ENCODE measurements at places on chromosomes 12 and 14.

GRCh38 chr12:53069621-53070410 is 9.4 kb downstream of the SPRYD3 start:
- no peak for DNase-seq

DNA sequence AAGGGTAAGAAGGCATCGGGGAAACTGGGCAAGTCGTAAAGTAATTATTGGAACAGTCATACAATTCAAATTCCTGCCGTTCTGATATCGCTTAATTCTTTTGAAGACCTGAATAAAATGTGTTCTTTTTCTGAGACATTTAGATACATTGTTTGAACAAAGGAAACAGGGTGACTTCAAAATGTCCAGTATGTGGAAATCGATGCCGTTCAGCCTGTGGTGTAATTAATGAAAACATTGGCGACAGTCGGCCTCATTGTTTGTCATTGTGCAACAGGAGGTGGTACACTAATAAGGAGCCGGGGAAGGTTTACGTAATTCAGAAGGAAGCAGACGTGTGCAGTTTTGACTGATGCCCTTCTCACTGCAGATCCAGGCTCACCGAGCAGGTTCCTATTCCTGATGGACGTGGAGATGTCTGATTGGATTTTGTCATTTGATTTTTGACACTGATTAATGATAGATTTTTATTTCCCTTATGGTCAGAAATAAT is 92.7 kb downstream of the BORCS5 start:
- no peak for DNase-seq

- no peak for DNase-seq
Measured at GRCh38 chr14:102949062-102949800, 26.8 kb downstream of the AMN start.

DNA sequence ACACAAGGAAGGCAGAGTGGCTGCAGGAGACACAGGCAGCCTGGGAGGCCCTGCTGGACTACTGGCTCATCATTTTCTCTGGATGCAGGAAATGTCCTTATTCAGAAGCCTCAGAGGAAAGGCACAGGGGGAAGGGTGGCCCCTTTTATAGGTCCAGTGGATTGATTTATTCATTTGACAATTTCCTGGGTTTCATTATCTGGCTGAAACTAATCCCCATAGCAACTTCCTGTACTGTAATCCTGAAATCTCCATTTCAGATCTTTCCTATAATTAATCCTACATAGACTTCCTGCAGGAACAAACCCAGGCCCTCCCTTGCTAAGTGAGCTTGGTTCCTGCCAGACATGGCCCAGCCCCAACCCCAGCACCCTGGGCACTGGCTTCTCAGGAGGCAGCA is 23.0 kb downstream of the KRT76 start:
- DNase-seq, result no peak

- DNase-seq, result no peak
Measured at GRCh38 chr12:7241404-7242005, 52.0 kb downstream of the PEX5 start.

DNA sequence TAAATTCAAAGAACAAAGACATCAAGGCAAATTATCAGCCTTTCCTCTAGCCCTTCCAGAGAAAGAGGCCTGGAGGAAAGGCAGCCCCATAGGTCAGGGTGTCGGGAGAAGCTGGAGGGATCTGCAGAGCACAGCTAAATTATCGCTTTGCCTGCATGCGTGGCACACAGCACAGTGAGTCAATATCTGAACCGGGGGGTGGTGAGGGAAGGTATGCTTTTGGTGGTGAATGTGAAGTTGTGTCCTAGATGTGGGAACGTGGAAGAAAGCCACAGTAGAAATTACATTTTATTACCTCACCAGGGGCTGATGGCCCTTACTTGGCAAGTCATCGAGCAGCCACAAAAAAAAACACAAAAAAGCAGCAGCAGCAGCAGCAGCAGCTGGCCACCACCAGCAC is 243.2 kb downstream of the EGLN3 start:
- no peak for DNase-seq

DNA sequence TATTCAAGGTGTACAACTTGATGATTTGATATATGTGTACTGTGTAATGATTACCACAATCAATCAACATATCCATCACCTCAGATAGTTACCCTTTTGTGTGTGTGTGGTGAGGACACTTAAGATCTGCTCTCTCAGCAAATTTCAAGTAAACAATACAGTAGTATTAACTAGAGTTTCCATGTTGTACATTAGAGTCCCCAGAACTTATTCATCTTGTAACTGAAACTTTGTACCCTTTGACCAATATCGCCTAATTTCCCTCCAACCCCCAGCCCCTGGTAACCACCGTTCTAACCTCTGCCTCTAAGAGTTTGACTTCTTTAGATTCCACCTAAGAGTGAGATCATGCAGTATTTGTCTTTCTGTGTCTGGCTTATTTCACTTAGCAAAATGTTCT is 12.1 kb downstream of the ADCK1 start:
- no peak for DNase-seq

DNA sequence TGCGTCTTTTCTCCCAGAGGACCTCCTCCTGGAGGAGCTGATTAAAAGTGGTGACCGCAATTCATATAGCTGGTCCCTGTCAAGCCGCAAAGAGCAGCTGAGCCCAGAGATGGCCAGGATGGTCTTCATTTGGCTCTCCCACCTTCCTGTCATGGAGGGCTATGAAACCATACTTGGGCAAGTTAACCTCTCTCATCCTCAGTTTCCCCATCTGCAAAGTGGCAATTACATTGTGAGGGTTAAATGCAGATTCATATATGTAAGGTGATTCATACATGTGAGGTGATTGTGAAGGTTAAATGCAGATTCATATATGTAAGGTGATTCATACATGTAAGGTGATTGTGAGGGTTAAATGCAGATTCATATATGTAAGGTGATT is 3.6 kb upstream of the TESC start:
- DNase-seq, result no peak

GRCh38 chr12:89750389-89751351 is 42.0 kb upstream of the ATP2B1 start:
- no peak for DNase-seq

- no peak for DNase-seq
Measured at GRCh38 chr14:101359221-101360053, 201.9 kb upstream of the DIO3 start.

All from AG04450 (cell line).